ENCODE measurements at places on chromosomes 5 and 9.

DNA sequence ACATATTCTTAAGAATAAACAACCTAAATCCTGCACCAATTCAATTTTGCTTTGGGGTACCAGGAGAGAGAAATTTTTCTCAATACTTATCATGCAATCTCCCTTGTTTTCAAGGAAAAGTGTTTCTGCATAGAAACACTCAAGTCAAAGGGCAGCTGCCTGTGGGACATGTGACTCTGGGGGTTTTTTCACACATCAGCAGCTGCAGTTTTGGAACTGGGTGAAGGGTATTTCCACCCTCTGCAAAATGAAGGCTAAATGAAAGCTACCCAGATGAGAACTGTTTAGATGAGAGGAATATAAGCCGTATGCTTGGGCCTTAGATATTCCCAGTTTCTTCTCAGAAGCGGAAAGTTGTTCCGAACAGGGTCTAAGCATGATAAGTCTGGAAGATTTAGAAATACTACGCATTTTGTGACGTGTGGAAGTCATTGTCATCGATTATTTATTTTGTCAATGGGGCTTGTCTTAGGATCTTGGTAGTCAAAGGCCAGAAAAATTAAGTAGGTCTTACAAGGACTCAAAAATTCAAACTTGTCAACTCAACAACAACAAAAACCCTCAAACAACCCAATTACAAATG, 64.3 kb upstream of the BOD1 start:
- no peak for DNase-seq

- DNase-seq, result no peak
Measured at GRCh38 chr5:170522211-170523141, 18.7 kb downstream of the KCNIP1 start.

- no peak for DNase-seq
Measured at GRCh38 chr5:91059409-91059808, 323.7 kb downstream of the ARRDC3 start.

DNA sequence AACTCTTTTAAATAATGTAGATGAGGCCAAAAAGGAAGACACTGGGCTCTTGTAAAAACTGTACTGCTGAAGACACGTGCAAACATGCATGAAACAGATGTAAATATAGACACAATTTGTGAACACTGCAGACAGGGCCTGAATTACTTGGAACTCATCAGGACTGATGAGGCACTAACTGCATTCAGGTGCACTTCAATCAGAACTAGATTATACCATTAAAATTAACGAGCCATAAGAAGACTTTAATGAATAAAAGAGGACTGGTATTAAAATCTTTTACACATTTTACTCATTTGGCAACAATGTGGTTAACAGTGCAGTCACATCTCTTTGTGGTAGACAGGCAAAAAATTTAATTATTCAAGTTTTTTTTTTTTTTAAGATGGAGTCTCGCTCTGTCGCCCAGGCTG, 13.4 kb upstream of the ZCCHC9 start:
- DNase-seq, result no peak

GRCh38 chr5:152994033-152994680, 496.3 kb upstream of the GRIA1 start:
- no peak for DNase-seq

GRCh38 chr5:94670726-94671125, 52.3 kb downstream of the SLF1 start:
- DNase-seq, result no peak

DNA sequence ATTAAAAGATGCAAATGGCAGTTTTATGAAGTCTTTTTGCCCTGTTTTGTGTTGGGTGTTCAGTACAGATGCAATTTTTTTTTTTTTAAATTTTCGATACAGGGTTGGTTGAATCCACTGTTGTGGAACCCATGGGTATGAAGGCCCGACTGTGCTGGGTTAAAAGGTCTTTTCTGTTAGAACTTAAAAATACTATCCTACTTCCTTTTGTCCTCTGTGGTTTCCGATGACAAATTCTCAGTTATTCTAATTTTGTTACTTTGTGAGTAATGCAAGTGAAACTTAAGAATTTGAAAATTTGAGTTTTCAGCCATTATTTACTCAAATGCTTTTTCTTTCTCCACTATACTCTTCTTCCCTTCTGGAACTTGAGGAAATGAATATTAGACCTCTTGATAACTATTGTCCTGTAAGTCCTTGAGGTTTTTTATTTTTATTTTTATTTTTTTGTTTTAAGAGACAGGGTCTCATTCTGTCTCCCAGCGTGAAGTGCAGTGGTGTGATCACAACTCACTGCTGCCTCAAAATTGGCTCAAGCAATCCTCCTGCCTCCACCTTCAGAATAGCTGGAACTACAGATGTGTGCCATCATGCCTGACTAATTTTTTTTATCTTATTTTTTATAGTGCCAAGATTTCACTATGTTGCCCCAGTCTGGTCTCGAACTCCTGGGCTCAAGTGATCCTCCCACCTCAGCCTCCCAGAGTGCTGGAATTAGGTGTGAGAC, 67.5 kb downstream of the ZCCHC7 start:
- DNase-seq, result no peak

DNA sequence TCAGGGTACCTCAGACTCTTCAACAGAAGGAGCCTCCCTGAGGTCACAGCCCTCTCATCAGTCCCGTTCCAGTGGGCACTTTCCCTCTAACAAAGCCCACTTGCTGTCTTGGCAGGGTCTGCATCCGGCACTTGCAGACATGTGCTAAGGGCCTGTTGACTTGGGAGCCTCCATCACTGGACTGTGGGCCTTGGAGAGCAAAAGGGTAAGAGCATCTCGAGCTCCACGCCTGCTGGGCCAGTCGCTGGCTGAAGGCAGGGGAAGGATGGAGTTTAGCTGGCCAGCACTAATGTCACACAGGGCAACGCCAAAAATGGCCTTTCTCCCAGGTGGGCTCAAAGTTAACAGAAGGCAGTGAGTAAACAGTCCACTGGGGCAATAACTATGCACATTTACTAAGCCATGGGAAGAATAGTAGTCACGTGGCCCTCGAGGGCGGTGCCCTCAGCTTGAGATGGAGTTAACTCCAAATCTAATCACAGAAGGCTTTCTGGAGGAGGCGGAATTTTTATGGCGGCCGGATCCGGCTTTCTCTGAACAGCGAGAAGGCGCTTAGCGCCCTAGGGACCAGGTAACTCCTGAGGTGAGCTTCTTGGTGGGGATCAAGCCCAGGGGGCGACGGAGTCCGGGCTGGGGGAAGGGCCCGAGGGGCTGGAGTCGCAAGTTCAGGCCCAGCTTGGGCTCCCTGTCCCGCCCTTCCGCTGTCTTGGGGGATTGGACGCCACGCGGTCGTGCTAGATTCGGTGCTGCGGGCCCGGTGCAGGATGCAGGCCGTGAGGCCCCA, 2.0 kb upstream of the NSD1 start:
- no peak for DNase-seq

GRCh38 chr5:169433221-169433651, 132.3 kb upstream of the SLIT3 start:
- no peak for DNase-seq

DNA sequence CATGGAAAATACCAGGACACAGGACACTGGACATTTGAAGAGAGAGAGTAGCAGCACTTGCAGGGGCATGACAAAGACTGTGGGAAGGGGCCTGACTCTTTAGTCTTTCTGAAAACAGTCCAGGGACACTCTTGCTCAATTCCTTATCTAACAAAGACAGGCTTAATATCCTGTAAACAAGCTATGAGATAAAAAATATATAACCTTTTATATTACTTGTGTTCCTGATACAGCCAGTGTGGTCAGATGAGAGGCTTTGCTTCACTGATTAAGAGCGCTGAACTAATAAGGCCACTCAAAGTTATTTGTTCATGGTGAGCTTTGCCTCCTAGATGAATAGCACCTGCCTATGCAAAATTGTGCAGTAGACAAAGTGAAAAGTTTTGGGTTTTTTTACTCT, 518.7 kb downstream of the LRRC70 start:
- DNase-seq, result no peak

DNA sequence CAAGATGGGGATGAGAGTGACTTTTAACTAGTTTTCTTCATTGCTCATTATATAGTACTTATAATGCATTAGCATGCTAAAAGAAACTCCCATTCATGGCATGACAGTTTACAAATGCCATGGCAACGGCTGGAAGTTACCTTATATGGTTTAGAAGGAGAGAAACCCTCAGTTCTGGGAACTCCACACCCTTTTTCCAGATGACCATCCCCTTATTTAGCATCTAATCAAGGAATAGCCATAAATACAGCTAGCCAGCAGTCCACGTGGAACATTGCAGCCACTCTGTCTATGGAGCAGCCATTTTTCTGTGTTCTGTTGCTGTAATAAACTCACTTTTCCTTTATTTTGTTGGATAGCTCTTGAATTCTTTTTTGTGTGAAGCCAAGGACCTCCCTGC, 1137.8 kb downstream of the CDH18 start:
- no peak for DNase-seq

DNA sequence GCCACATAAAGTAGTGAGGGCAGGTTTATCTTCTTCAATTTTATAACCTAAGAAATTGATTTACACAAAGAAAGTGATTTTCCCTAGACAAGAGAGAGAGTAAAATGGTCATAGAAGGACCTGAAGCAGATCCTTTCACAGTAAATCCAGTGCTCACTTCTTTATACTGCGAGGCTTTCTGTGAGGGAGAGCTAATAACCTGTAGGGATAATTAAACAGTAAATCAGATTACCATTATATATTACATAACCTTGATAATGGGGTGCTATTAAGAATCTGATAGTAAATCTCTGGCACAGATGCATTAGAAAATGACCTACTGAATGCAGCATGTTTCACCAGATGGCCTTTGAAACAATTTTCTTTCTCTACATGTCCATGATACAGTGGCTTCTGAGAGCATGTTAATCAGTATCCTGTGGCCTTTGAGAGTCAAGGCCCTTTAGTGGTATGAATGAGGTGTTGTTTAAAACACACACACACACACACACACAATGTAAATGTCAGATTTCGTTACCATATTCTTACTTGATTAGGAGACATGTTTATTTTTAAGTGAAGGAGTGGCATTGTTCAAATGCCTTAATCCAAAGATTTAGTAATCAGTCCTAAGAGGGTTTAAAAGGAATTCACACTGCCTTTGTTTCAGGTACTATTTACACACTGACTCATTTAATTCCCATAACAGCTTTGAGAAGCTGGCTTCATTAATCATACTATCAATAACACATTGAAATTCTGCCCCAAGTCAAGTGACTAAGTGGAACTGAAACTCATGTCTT, 124.7 kb downstream of the ALDH1A1 start:
- no peak for DNase-seq

DNA sequence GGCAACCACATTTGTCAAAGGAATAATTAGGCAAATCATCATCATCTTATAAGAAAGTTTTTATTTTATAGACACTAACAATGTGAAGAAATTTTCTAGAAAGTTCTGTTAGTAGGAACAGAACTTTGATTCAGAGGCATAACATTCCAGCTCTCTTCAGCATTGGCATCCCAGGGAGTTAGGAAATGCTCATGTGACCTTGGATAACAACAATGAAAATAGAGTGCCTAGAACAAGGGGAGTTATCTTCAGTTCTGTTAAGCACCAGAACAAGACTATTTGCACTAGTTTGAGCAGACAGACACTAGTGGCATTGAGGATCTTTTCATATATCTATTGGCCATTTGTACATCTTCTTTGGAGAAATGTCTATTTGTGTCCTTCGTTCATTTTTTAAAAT, 7.0 kb upstream of the NMUR2 start:
- no peak for DNase-seq

Data from stimulated activated CD4-positive, alpha-beta T cell treated with anti-CD3 and anti-CD28 coated beads, TNF-alpha, amount 100 ng/mL, for 1 hour (primary cell).